Activated T-helper 1 cell treated with anti-CD3 and anti-CD28 coated beads, Interleukin-12 subunit alpha, Interleukin-12 subunit beta, Interleukin-2, Interleukin-4 antibody, amounts not matched to agents 30 ng/mL and 10 ng/mL and 1 ng/mL, durations not matched to agents 14 hours and 24 hours and 36 hours (primary cell): ENCODE measurements at places on chromosomes 4 and X. TPM values are rescaled to one million over a fixed set of nuclear protein-coding genes. Genes with fewer than 3 reads are reported as not detected.

Gene NCAPG
- 43.7 and 46.3 TPM in 2 replicates for total RNA-seq

Gene PNMA6E
- not detected in 2 replicates for total RNA-seq

Gene IL21
- total RNA-seq: 136 and 138 TPM in 2 replicates

Gene ABLIM2
- 0.24 and 0.36 TPM in 2 replicates for total RNA-seq

Gene TSPAN5
- total RNA-seq: 34.1 and 35.5 TPM in 2 replicates

DNA sequence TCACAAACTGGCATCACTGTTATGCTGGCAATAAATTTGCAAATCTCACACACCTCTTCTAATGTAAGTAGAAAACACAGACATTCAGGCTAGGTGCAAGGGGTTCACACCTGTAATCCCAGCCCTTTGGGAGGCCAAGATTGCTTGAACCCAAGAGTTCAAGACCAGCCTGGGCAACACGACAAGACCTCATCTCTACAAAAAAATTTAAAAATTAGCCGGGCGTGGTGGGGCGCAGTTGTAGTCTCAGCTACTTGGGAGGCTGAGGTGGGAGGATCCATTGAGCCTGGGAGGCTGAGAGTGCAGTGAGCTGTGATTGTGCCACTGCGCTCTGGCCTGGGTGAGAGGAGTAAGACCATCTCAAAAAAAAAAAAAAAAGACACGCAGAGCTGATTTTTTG lies 83.1 kb upstream of the ENPP6 start:
- H3K4me1 ChIP-seq: peaks cover 11% of the 10 kb centered on the region
- no peak for DNase-seq
- H3K27me3 ChIP-seq: no peaks in the 10 kb centered on the region
- peaks cover 9% of the 10 kb centered on the region for H3K36me3 ChIP-seq

DNA sequence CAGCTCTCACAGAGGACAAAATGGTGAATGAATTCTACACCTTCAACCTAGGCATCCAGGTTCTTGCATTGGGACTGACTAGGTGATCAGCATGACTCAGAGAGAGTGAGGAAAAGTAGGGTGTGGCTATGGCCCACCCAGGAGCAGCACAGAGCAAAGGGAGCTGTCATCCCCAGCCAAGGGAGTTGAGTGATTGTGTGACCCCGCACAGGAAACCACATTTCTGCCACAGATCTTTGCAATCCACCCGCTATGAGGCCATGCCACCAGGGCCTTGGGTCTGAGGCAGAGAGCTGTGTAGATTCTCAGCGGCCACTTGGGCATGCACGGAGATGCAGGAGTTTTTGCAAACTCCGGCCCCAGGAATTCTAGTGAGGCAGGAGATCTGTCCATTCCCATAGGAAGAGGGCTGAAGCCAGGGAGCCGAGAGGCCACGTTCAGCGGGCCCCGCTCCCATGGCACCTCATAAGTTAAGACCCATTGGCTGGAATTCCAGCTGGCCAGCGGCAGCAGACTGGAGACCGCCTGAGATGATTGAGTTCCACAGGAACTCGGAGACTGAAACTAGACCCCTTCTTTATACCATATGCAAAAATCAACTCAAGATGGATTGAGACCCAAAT lies 75.9 kb downstream of the NAA11 start:
- DNase-seq: no peak
- no peak overlapping the region for H3K4me3 ChIP-seq
- H3K27me3 ChIP-seq: peaks cover 4% of the 10 kb centered on the region
- no peak overlapping the region for H3K27ac ChIP-seq
- no peaks in the 10 kb centered on the region for H3K36me3 ChIP-seq

GRCh38 chr4:47010912-47011446 lies 17.6 kb upstream of the GABRA4 start:
- DNase-seq: no peak
- peaks cover 3% of the 10 kb centered on the region for H3K27me3 ChIP-seq
- H3K4me1 ChIP-seq: peaks cover 12% of the 10 kb centered on the region
- peak overlapping the region; percentile 57 for H3K4me3 ChIP-seq
- H3K36me3 ChIP-seq: peaks cover 5% of the 10 kb centered on the region
- H3K27ac ChIP-seq: peak overlapping the region; percentile 62

- H3K27me3 ChIP-seq: no peaks in the 10 kb centered on the region
- no peak overlapping the region for H3K27ac ChIP-seq
- H3K36me3 ChIP-seq: no peaks in the 10 kb centered on the region
- peaks cover 7% of the 10 kb centered on the region for H3K4me1 ChIP-seq
- H3K4me3 ChIP-seq: no peak overlapping the region
Measured at GRCh38 chr4:38411092-38411491, 252.9 kb upstream of the KLF3 start.

- no peak overlapping the region for H3K27ac ChIP-seq
- no peak overlapping the region for H3K4me3 ChIP-seq
- no peaks in the 10 kb centered on the region for H3K4me1 ChIP-seq
- no peak for DNase-seq
Measured at GRCh38 chr4:25658357-25658771, 2.7 kb downstream of the SLC34A2 start.

GRCh38 chr4:26937139-26937538 lies 76.5 kb downstream of the STIM2 start:
- no peak overlapping the region for H3K27ac ChIP-seq
- no peaks in the 10 kb centered on the region for H3K27me3 ChIP-seq
- no peak overlapping the region for H3K4me3 ChIP-seq
- no peak for DNase-seq
- H3K4me1 ChIP-seq: peaks cover 18% of the 10 kb centered on the region
- H3K36me3 ChIP-seq: peaks cover 2% of the 10 kb centered on the region

GRCh38 chr4:175986-176385 lies 51.7 kb downstream of the ZNF718 start:
- no peak for DNase-seq
- no peaks in the 10 kb centered on the region for H3K27me3 ChIP-seq
- peaks cover 3% of the 10 kb centered on the region for H3K36me3 ChIP-seq

- H3K4me1 ChIP-seq: no peaks in the 10 kb centered on the region
- H3K36me3 ChIP-seq: peaks cover 2% of the 10 kb centered on the region
- no peak for DNase-seq
Measured at GRCh38 chr4:146638333-146638785, 334 bp upstream of the POU4F2 start.
